ENCODE measurements at places on chromosomes 13 and 19. TPM values are rescaled to one million over a fixed set of nuclear protein-coding genes. Genes with fewer than 3 reads are reported as not detected.

DNA sequence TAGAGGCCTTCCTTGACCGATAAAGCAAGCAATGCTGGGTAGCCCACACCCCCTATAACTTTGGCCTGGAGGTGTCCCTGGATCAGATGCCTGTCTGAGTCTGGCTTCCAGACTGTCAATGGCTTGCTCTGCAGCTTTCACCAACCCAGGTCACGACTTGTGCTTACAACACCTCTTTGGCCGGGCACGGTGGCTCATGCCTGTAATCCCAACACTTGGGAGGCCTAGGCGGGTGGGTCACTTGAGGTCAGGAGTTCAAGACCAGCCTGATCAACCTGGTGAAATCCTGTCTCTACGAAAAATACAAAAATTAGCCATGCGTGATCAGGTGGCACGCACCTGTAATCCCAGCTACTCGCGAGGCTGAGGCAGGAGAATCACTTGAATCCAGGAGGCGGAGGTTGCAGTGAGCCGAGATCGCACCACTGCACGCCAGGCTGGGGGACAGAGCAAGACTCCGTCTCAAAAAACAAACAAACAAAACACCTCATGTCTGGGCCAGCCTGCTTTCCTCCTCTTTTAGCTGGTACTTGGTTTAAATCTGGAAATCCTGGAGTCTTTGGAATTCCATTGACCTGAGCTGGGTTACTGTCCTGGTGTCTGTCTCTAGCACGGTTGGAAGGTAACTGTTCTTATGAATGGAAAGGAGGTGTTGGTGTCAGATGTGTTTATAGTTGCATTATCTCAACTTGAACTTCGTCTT lies 10.3 kb upstream of the GARRE1 start:
- DNase-seq: no peak

DNA sequence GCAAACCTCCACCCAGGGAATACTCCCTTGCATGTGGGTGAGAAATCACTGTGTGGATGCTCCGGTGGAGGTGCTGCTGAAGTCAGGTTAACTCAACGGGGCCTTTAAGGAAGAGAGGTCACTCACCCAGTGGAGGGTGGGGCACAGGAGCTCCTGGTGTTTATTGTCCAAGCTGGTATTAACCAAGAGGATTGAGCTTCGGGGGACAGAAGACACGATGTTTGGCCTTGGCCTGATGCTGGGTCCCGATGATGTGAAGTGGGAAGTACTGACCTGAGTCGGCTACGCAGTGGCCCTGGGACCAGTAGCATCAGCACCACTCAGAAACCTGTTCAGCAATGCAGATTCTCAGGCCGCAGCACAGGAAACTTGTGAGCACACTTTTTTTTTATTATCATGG lies 85.7 kb upstream of the WASF3 start:
- DNase-seq: no peak

Gene ZNF723
- total RNA-seq: not detected

Gene MIR17HG
- 11.2 TPM for total RNA-seq

Gene CRB3
- 5.8 TPM for total RNA-seq

DNA sequence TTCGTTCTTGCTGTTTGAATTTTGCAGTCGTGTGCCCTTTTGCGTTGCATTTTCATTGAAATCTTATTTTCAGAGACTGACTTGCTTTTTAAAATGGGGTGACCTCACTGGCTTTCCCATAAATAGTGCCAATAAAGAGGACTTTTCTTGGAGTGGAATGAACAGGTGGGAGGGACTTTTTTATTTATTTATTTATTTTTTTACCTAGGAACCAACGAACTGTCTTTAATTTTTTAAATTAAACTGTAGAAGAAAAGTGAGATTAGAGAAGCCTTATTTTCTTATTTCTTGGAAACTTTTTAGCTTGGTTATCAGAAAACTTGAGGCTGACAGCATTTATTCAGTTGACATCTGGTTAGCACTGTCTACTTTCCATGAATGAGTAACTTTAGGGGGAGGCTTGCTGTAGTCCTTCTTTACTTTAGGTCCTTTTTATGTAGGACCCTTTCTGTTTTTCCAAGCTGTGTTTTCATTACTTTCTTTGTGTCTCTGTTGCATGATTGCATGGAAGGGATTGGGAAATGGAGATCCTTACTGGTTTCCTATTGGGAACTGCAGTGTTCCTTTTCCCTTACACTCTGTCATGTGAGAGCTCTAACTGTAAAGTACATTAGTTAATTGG lies 1.7 kb downstream of the SLAIN1 start:
- DNase-seq: no peak

Gene MAG
- not detected for total RNA-seq
